GM13976 (cell line): ENCODE measurements at places on chromosomes 2 and 18.
A peak's percentile ranks its signal among the peaks of the same experiment; 100 is the strongest.

DNA sequence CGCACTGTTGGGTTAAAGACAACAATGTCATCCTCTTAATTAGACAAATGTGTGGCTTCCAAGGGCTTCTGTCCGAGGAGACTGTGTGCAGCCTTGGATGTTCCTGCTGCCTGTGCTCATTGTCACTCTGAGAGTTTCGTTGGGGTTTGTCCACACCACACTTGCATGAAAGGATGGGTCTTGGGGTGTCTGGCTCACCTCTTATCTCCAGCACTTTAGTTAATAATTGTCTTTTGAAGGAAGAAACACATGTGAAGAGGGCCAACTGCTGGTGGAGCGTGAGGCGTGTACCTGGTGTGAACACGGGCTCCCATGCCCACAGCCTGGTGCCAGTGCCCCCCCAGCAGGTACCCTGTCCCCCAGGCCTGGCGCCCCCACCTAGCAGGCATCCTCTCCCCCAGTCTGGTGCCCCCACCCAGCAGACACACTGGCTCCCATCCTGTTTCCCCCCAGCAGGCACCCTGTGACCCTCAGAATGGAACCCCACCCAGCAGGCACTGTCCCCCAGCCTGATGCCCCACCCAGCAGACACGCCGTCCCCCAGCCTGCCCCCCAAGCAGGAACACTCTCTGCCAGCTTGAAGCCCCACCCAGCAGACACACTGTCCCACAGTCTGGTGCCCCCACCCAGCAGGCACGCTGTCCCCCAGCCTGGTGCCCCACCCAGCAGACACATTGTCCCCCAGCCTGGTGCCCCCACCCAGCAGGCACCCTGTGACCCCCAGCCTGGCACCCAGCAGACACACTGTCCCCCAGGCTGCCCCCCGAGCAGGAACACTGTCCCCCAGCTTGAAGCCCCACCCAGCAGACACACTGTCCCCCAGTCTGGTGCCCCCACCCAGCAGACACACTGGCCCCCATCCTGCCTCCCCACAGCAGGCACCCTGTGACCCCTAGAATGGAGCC is 96.3 kb upstream of the TMEM18 start:
- no peak for DNase-seq

- DNase-seq: no peak
Measured at GRCh38 chr2:232028631-232029030, 67.1 kb downstream of the DIS3L2 start.

GRCh38 chr2:214724741-214725140 is 84.7 kb downstream of the BARD1 start:
- DNase-seq: no peak

GRCh38 chr2:2570871-2571270 is 239.8 kb upstream of the MYT1L start:
- no peak for DNase-seq

GRCh38 chr2:140586379-140586778 is 1544.4 kb downstream of the LRP1B start:
- peak; percentile 22 for DNase-seq

DNA sequence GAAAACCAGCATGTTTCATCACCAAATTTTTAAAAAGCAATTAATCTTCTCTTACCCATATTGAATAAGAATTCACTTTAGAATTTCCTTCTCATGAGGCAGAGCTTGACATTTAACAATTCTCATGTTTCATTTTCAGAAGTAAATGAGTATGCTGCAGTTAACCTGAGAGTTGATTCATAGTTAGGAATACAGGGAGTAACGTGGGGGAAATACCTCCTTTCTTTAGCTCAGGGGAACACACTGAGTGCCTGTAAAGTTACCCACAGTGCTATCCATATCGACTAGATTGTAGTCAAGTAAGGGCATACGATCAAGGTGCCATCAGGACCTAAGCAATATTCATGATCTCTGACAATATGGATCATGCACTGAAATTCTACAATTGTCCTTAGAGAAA is 38.9 kb upstream of the ATIC start:
- no peak for DNase-seq

GRCh38 chr2:99451686-99452085 is 38.1 kb downstream of the REV1 start:
- no peak for DNase-seq

DNA sequence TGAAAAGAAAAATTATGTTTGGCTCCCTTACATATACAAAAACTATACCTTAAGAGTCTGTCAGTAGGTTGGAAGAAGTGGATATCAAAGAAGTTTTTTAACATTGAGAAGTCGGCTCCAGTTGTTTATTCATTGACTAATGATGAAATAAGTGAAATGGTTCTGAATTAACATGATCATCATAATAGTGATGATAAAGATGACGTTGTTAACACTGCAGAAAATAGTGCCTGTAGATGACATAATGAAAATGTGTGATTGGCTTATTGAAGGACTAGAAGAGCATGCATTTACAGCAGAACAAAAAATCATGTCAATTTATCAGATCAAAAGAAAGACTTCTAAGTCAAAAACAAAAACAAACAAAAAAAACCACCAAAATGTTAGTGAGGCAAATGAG is 1125.4 kb upstream of the NXPH2 start:
- no peak for DNase-seq

- DNase-seq: no peak
Measured at GRCh38 chr18:66138642-66139041, 387.8 kb downstream of the CDH7 start.

DNA sequence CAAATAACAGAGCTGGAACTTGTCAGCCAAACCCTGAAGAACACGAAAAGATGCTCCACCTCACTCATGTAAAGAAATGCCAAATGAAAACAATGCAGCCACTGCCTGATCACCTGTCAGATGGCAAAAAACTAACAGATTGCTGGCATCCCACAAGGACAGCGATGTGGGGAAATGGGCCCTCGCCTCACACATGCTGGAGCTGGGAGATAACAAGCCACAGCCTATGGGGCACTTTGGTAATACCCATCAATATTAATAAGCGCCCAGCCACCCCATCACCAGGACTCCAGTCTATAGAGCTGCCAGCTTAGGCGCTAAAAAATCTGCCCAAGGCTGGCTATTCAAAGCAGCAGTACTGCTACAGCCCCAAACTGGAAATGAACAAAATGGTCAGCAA is 27.0 kb downstream of the TFCP2L1 start:
- DNase-seq: no peak

DNA sequence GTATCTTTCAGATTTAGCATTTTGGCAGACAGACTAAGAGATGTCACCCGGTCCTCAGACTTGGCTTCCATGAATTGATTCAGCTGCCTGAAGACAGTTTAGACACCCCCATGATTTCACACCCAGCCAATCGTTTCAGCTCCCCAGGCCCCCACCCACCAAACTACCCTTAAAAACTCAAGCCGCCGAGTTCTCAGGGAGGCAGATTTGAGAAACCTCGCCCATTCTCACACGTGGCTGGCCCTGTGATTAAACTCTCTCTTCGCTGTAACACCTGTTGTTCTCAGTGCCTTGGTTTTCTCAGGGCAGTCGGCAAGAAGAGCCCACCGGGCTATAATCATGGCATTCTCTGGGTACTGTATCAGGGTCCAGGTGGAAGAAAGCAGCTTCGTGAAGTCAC is 35.2 kb downstream of the UXS1 start:
- no peak for DNase-seq

GRCh38 chr2:46706264-46706983 is 209.2 kb downstream of the MCFD2 start:
- no peak for DNase-seq

GRCh38 chr2:20585710-20586594 is 64.9 kb downstream of the HS1BP3 start:
- DNase-seq: no peak

- DNase-seq: no peak
Measured at GRCh38 chr2:118268268-118268667, 180.0 kb downstream of the INSIG2 start.

- DNase-seq: no peak
Measured at GRCh38 chr2:74867841-74868658, 34.1 kb downstream of the HK2 start.

GRCh38 chr2:102235491-102235890 is 48.7 kb downstream of the IL1RL2 start:
- DNase-seq: no peak

GRCh38 chr2:181106229-181106628 is 125.8 kb downstream of the UBE2E3 start:
- no peak for DNase-seq
